ENCODE measurements at places on chromosomes 2 and 18.

- DNase-seq = no peak
These were observed 196.9 kb downstream of the C1D start for GRCh38 chr2:67865917-67866316.

DNA sequence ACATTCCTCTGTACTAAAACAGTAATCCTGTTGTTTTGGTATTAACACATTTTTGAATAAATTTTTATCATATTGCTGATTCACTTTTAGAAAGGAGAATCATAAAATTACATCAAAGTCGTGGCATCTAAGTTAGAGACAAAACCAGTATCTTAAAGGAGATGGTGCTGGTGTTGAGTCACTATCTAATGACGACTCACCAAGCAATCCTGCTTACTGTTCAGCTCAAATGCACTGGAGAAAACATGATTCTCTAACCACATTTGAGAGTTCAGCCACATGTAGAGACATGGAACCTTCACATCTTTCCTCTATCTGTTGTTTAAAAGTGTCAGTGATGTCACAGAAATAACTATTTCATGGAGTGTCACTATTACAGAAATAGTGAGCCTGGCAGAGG is 473.8 kb downstream of the TGIF1 start:
- DNase-seq = no peak

DNA sequence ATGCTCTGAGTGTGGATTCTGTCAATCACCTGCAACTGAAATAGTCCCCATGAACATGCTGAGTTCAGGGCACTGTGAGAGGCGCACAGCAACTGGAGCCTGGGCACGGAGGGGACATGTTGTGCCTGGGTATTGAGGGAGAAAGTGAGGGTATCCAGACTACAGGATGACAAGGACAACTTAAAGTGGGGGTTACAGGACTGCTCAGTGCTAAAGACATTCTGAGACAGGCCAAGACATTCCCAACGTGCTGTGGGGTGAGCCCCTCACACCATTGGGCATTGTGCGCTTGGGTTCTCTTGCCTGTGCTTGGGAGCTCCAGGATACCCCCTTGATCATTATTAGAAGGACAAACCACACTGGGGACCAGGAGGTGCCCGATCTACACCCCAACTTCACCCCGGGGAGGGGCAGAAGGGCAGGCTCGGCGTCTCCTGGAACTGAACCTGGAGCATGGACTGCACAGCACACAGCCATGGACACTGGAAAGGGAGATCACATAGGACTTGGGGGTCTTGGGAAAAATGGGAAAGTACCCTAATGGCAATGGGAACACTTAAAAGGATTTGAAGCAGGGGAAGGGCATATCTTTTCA is 72.5 kb upstream of the HDAC4 start:
- no peak for DNase-seq

GRCh38 chr2:139544186-139544851 is 764.1 kb upstream of the NXPH2 start:
- no peak for DNase-seq

DNA sequence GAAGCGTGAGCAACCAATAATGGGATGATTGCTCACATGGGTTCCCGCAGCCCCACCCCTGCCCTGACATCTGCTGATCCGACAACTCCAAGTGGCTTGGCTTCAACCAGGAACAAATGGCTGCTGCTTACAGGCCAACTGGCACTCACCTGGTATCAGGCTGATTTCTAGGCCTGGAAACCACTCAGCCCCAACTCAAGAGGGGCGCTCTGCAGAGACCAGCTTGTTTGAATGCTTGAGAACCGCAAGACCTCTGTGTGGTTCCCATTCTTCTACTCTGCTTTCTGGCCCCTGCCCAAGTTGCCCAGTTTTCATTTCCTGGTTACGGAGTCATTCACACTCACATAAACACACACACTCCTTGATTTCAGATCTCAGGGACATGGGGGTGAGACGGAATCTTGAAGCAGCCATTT is 52.0 kb downstream of the TNP1 start:
- peak; percentile 84 for DNase-seq

DNA sequence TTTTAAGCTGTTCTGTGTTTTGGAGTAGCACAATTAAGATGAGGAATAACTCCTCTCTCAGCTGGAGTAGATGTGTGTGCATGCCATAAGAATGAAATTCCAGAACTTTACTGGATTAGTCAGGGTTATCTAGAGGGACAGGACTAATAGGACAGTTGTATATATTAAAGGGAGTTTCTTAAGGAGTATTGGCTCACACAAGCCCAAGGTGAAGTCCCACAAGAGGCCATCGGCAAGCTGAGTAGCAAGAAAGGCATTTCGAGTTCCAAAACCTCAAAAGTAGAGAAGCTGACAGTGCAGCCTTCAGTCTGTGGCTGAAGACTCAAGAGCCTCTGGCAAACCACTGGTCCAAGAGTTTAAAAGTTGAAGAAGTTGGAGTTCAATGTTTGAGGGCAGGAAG is 113.7 kb downstream of the RIT2 start:
- DNase-seq = no peak

DNA sequence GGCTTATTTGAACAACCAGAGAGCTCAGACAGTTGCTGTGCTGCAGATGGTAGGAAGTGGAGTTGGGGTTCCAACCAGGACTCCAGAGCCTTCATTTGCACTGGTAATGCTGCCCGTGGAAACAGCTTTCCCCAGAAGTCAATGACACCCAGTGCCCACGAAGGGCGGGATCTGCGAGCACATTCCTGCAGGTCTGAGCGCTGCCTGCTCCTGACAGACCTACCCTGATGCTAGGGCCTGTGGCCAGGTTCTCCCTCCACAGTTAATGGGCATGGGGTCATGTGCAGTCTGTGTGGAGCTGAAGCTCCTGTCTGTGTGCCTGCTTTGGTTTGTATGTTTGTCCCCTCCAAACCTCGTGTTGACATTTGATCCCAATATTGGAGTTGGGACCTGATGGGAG is 299.0 kb upstream of the HS6ST1 start:
- DNase-seq = no peak

DNA sequence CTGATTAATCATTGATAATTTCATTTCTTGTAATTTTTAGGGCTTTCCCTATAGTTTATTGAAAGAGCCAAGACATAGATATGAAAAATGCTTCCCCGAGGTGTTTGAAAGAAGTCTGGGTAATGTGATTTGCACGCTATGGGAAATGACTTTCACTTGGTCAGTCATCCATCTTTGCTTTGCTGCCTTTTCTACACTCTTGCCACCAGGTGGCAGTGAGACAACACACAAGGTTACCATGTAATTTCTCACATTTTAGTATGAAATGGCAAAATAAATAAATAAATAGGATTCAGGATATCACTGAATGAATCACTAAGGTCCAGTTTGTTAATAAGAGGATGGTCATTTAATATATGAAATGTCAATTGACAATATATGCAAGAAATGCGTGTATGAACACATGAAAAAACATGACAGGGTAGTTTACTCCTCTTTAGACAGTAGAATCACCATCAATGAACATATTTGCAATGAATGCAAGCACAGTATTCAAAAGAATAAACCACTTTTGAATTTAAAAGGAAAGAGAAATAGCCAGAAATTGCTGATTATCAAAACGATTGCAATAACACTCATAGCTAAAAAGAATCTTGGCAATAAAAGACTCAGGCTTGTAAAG is 52.2 kb upstream of the KCNH7 start:
- no peak for DNase-seq
